ENCODE measurements at places on chromosomes 11 and 22.

DNA sequence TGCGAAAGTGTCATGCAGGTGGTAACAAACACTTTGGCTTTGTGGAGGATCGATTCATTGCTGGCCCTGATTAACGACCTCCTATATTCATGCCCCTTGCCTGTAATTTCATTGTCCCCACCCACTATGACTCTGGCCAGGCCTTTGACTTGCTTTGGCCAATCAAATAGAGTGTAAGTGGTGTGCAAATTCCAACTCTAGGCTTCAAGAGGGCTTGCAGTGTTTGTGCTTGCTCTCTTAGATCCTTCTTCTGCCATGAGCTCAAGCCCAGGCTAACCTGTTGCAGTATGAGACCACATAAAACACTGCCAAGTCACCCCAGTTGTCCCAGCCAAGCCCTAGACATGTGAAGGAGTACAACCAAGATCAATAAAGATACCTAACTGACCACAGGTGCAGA, 48.0 kb downstream of the RCN1 start:
- no peak for DNase-seq

DNA sequence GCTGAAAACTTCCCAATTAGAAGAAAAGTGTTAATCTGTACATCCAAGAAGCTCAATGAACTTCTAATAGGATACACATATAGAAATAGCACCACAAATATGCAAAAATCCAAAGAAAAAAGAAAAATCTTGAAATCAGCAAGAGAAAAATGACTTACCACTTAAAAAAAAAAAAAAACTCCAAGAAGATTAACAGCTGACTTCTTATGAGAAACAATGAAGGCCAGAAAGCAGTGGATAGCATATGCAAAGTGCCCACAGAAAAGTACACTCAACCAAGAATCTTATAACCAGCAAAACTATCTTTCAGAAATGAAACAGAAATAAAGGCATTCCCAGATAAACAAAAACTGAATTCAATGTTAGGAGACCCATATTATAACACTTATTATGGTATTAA, 29.9 kb upstream of the OR5B12 start:
- DNase-seq: no peak

DNA sequence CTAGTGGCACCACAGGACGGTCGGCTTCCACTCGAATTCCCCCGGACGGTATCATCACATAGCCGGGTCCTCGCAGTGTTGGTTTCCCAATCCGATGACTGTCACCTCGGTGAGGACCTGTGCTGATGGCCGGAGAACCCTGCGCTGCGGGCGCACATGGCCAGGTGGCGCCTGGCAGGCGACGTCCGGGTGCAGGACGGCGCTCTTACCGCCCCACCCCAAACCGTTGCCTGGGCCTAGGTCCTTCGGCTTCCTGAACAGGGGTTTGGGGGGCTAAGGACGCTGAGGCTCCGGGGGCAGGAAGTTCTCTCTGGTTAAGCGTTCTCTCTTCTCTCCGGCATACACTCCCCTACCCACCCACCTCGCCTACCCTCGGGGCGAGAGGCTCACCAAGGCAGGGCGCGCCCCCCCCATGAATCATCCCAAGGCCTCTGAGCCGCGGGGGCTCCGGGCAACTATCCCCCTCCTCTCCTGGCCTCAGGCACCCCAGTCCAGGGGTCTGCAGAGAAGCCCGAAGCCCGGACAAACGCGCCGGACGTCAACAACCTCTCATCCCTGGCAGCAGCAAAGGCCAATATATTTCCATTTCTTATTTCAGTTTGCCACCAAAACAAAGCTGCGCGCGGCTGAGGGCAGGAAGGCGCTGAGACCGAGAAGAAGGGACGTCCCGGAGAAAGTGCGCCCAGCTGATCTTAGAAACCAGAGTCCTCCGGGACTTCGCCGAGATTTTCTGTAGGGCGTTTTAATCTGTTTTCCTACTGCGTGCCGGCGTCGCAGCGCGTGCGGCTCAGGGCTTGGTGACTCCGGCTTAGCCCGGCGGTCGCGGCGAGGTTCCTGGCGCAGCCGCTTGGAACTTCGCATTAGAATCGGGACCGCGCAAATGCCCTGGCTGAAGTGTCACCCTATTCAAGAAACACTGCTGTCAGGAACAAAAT, 5.6 kb downstream of the ALX4 start:
- no peak for DNase-seq

DNA sequence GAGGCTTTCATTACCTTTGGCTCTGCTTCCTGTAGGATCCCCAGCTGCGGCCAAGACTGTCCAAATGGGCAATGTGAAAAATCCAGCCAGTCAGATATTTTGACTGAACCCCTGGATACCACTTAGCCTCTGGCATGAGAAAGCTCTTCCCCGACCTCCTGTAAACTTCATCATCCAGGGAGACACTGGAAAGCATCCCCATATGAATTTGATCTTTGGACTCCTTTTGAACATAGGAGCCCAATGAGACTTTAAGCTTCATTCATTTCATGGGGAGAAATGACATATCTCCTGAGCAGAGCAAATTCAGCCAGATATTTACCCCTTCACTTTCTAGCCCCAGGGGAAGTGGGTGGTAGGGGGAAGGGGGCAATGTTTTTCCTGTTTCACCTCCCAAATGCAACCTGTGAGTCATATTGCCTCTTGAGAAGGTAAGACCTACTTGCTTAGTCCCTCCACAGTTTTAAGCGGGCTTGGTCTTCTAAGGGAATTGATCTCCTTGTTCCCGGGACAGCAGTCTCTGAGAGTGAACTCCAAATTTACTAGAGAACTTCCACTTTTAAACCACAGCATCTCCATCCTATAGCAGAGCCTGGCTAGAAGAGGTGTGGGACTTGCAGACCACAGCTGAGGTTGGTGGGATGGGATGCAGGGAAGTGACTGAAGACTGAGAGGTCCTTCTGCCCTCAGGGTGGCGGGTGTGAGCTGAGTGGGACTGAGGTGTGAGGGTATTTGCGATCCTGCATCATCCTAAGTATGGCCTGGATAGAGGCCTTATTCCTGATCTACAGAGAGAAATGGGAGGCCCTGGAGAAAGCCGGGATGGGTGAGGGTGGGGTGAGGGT, 20.3 kb upstream of the POU2AF1 start:
- DNase-seq: no peak

DNA sequence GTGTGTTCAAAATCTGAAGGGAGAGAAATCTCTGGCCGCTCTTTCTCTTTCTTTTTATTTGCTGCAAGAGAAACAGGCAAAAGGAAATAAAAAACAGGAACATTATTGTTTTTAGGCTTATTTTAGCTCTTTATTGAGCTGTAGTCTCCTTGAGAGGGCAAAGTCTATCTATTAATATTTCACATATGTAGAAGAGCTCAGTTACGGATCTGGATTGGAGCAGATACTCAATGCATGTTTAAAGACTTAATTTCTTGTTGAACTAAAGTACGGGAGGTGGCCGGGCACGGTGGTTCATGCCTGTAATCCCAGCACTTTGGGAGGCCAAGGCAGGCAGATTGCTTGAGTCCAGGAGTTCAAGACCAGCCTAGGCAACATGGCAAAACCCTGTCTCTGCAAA, 78.4 kb upstream of the GDPD4 start:
- no peak for DNase-seq

GRCh38 chr11:11000579-11001283, 142.9 kb upstream of the ZBED5 start:
- no peak for DNase-seq

DNA sequence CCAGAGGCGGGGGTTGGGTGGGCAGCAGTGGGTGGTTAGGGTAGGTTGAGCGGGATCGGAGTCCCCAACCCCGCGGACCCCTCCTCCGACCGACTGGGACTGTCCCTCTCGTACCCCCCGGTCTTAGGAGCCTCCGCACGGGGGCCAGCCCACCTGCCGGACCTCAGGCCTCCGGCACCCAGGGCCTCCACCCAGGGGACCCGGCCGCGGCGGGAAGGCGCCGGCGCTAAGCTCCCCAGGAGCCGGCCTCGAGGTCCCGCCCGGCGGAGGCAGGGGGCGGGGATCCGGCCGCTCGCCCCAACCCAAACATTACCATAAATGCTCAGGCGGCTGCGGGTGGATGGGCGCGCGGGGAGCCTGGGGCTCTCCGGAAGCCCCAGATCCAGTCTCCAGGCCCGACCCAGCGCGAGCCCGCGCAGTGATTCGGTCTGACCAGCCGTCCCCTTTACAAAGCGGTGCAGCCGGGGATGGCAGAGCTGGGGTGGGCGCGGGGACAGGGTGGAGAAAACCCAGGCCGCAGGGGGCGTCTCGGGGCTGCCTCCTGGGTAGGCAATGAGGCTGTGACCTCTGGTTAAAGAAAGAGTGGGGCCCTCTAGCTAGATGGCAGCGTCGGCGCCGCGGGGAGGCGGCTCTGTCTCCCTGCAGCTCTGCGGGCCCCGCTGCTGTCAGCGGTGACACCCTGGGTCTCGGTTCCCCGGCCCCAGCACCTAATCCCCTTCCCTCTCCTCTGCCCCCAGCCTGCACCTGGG, 4.0 kb upstream of the MCAM start:
- no peak for DNase-seq

GRCh38 chr11:94198718-94199117, 70.1 kb downstream of the PANX1 start:
- no peak for DNase-seq

DNA sequence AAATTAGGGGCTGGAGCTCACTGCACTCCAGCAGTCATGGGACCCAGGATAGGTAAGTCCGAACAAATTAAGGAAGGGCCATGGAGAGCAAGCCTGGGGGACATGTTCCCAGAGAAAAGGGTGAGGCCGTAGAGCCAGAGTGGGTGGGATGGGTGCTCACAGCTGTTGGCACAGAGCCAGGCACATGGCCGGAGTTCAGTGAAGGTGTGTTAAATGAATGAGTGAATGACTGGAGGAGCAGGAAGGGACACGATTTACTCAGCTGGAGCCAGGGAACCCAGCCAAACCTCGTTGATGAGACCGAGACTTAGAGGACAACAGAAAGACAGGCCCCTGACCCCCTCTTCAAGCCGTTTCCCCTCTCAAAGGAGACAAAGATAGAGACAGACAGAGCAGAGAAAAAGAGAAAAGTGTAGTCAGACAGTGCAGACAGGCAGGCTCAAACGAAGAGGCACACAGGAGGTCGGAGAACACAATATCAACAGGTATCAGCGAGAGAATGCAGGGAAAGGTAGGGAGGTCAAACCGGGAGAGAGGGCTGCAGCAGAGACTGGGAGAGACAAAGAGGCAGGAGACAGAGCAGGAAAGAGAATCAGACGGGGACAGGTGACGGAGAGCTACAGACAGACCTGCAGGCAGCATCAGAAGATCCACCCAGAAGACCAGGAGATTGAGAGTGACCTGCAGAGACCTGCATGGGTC, 590 bp downstream of the SLCO2B1 start:
- DNase-seq: no peak

DNA sequence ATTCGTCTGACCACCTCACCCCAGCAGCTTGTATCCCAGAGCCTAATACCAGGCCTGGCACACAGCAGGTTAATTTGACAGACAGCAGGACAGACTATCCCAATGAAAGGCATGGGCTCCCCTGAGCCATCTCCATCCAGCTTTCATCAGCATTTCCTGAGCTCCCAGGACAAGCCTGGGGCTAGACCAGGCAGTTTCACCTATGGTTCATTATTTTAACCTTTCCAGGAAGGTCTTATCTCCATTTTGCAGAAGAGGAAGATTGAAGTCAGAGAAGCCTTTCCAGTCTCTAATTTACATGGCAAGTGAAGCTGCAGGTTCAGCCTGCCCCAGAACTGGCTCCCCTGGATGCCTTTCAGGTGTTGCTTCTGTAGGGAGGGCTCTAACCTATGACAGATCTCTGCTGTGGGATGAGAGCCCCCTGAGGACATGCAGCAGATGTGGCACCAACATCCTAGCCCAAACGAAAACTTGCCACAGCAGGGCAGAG, 17.0 kb downstream of the ARRB1 start:
- DNase-seq: no peak

GRCh38 chr11:92681586-92681985, 287.9 kb upstream of the MTNR1B start:
- DNase-seq: no peak

- DNase-seq: no peak
These were observed 29.0 kb downstream of the CTSC start for GRCh38 chr11:88308576-88308975.
